ENCODE measurements at places on chromosomes 5 and 9. TPM values are rescaled to one million over a fixed set of nuclear protein-coding genes. Genes with fewer than 3 reads are reported as not detected.

DNA sequence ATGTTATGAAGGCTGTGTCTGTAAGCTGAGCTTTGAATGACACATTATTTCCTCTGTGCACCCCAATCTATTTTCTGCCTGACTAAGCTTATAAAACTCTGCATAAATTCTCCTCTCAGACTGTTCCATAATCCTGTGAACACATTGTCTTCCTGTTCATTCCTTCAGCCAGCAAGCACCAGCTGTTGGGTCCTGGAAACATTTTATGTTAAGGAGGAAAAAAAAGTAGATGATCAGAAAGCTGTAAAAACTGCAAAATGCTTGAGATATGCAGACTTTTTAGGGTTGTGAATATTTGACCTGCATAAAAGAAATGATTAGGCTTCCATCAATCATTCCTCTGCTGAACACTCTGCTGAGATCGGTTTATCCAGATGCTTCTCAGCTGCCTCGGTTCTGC lies 1246.0 kb upstream of the DMAC1 start:
- no peak for DNase-seq

GRCh38 chr5:107652839-107653607 lies 17.7 kb downstream of the EFNA5 start:
- no peak for DNase-seq

GRCh38 chr5:122639033-122639432 lies 135.8 kb upstream of the SNX2 start:
- DNase-seq, result no peak

- no peak for DNase-seq
These were observed 541.1 kb downstream of the NR2F1-AS1 start for GRCh38 chr5:93039888-93040287.

- DNase-seq, result no peak
These were observed 32.0 kb downstream of the CKMT2 start for GRCh38 chr5:81265101-81265500.

DNA sequence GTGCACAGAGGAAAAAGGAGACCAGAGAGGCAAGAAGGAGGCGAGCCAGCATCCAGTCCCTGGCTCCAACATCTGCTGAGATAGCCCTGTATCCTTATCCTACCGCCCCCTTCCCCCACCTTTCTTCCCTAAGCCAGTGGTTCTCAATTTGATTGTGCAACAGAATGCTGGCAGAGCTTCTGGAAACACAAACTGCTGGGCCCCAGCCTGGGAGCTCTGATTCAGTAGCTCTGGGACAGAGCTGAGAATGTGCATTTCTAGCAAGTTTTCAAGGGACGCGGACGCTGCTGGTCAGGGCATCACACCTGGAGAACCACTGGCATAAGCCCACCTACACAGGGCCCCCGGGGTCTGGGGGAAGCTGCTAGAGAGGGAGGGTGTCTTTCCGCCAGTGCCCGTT lies 21.1 kb downstream of the AK8 start:
- no peak for DNase-seq

The GPR150 gene
- total RNA-seq, result 0.05 TPM

The HMCN2 gene
- 1.0 TPM for total RNA-seq

The TPPP gene
- 0.14 TPM for total RNA-seq

The TRIM7 gene
- total RNA-seq, result 5.2 TPM

The FCN1 gene
- total RNA-seq, result not detected

The FST gene
- 45.0 TPM for total RNA-seq
